ENCODE measurements at places on chromosomes 2 and 18.

DNA sequence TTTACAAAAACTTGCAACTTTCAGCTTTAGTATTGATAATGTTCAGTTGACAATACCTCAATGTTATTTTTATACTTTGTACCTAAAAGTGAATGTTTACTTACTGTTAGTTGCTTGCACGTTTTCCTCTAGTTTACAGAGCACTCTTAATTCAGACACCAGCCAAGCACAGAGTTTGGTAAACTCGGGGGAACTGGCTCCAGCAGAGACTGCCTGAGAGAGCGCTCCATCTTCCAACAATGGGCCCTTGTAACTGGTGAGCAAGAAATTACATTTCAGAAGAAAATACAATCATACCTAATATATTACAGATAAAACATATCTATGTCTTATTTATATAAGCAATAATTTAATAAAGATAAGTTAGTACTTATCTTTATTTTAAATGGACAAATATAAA, 3.7 kb downstream of the FAM98A start:
- no peak for DNase-seq

DNA sequence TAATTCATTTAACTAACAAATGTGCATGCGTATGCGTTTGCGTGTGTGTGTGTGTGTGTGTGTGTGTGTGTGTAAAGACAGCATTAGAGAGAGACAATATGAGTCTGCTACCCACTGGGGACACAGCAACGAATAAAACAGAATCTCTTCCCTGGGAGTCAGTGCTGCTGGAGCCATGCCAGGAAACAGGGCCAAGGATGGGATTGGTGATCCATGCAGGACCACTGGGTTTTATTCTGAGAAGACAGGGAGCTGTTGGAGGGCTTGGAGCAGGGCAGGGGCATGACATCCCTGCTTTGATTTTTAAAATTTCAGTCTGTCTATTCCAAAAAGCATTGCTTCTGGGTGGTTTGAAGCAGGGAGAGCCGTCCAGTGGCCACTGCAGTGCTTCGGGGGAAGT, 62.9 kb downstream of the PDCL3 start:
- no peak for DNase-seq

- DNase-seq = no peak
Observed at GRCh38 chr2:220335591-220335915, 708.1 kb downstream of the SLC4A3 start.

GRCh38 chr2:153105829-153106578, 372.6 kb downstream of the RPRM start:
- no peak for DNase-seq

GRCh38 chr2:234495251-234496054, 1.4 kb downstream of the ARL4C start:
- DNase-seq = no peak

DNA sequence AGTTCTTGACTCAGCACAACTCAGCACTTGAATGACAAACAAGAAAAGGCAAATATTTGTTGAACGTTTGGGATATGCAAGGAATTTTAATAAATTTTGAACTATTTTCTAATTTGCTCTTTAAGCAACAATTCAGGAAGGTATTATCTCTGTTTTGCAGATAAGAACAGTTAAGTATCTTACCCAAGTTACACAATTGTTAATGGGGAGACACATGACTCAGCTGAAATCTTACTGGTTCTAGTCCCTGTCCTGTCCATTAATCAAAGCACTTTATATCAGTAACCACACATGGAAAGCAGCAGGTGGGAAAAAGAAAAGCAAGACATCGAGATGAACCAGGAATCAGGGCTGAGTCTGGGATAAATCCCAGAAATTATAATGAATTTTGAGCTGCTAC, 493.9 kb upstream of the PIK3C3 start:
- no peak for DNase-seq

DNA sequence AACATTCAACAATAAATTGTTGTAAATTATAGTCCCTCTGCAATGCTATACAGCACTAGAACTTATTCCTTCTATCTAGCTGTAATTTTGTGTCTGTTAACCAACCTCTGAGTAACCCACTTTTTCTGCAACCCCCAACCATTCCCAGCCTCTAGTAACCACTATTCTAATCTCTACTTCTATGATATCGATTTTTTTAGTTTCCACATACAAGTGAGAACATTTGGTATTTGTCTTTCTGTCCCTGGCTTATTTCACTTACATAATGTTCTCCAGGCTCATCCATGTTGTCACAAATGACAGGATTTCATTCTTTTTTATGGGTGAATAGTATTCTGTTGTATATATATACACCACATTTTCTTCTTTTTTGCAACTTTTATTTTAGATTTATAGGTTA, 147.6 kb downstream of the MAIP1 start:
- no peak for DNase-seq

DNA sequence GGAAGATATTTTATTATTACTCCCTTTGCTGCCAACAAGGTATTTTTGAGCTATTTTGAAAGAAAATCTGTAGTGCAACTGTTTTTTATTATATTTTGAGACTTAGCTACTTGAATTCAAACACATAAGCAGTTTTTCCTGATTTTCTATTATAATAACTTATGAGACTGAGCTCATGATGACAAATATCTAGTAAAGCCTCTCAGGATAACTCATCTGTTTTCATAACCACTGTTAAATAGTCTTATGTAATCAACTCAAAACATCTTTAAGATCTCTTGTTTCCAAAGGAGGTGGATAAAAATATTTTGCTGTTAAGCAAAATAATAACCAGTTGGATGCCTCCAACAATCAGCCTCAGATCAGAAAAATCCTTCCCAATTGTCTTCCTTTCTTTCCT, 21.9 kb upstream of the PPP1CB start:
- no peak for DNase-seq

GRCh38 chr2:4134551-4135550, 431.5 kb downstream of the DCDC2C start:
- DNase-seq = no peak

- no peak for DNase-seq
Observed at GRCh38 chr2:13193900-13194299, 477.2 kb downstream of the TRIB2 start.

DNA sequence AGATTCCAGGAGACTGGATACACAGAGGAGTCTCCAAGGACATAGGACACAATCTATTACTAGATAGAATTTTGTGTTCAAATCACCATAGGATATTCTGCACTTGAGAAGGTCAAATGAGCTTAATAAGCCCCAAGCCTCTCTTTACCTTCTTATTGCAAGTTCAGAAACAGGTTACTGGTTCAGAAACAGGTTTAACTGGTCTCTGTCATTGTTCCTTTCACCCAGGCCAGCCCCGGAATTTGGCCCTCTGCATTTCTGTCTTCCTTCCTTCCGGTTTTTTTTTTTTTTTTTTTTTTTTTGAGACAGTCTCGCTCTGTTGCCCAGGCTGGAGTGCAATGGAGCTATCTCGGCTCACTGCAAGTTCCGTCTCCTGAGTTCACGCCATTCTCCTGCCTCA, 700.2 kb downstream of the EPHA4 start:
- no peak for DNase-seq

DNA sequence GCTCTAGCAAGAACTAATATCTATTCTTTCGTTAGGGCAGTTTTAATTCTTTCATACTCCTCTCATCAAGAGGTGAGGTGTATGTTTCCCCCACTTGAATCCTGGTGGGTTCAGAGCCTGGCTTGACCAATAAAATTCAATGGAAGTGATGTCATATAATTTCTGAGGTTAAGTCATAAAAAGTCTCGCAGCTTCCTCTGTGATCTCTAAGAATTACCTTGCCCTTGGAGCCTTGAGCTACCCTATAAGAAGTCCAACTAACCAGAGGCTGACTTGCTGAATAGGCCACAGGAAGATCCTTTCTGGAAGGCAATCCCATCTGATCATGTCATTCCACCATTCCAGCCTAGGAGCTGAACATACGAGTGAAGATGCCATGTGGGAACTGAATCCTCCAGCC, 26.1 kb upstream of the INO80D start:
- DNase-seq = no peak

- no peak for DNase-seq
Observed at GRCh38 chr2:239770246-239770639, 254.9 kb downstream of the NDUFA10 start.

DNA sequence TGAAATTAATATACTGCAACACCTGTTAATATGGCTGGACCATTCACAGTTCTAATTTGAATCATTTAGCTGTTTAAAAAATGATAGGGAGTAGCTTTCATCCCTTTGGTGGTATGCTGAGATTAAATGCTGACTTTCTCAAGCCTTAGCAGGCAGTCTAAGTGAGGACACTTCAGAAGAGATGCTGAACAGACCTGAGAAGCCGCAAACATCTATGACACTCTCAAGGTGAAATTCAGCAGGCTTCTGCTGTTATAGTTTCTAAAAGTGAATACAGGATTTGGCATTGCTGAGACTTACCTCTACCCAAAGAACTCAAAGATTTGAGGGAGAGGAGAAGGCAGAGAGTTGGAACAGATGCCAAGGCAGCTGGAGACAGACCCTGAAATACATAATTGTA, 431.2 kb upstream of the FAM98A start:
- DNase-seq = no peak

DNA sequence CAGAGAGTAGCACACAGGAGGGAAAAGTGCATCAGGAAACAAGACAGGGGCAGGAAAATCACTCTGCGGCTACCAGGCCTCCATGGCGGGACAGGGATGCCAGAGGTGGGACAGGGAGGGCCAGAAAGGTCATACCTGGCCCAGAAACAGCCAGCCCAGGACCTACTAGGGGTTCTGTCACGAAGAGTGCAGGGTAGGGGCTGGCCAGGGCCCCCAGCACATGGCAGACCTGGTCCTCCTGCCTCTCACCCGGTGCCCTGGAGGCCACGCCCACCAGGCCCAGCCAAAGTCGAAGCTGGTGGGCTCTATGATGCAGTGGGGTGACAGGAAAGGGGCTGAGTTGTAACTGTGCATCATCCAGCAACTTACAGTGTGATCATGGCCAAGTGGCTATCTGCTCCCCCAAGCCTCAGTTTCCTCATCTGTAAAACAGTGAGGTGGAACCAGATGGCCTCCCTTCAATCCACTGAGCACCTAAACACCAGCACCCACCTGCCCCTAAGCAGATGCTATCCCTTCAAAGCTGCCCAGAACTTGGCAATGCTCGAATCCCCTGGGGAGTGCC, 10.6 kb downstream of the CYP26B1 start:
- no peak for DNase-seq

- DNase-seq = no peak
Observed at GRCh38 chr2:146666340-146666739, 1178.5 kb upstream of the ACVR2A start.
